GM12864 (cell line): ENCODE measurements at places on chromosomes 12 and 14.

DNA sequence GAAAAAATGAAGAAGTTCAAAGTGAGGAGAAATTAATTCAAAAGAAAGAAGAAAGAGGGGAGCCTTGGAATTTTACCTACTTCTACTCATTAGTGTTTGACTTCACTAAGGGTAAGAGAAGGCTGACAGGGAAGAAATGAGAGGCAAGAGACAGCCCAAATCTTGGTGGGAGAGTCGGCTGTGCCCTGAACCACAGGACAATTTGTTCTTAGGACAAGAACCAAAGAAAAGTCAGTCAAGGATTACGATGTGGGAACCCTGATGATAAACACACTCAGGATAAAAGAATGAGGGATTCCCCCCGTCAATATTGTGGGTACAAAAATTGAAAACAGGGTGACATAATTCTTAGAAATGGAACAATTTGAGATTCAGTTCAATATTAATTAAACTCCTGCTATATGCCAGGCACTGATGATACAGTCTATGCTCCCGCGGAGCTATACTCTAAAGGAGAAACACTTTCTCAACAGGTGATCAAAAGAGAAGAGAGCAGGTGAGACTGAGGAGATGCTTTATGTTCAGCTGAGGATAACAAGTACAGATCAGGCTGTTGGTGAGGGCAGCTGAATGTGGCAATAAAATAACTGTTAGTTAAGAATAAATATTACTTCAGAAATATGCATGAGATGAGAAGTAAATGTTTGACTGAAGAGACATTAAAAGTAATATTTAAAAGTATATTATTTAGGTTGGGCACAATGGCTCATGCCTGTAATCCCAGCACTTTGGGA, 175.4 kb downstream of the SLC25A21 start:
- no peak for DNase-seq

GRCh38 chr14:56759094-56759493, 51.2 kb downstream of the OTX2 start:
- DNase-seq: no peak

DNA sequence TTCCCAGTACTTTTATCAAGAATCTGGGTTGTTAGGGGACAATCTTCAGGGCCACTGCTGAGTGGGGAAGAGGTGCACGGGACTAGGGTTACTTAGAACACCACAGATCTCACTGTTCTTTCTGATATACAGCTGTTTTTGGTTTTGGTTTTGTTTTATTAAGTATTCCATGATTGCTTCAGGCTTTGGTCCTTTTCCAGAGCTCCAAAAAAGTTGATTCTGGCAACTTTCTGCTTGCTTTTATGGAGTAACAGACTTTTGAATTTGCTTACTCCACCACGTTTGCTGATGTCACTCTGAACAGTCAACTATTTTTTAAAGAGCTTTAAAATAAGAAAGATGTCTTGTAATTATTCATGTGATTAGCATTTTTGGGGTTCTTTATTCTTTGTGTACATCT, 368.1 kb upstream of the FOXG1 start:
- DNase-seq: no peak

DNA sequence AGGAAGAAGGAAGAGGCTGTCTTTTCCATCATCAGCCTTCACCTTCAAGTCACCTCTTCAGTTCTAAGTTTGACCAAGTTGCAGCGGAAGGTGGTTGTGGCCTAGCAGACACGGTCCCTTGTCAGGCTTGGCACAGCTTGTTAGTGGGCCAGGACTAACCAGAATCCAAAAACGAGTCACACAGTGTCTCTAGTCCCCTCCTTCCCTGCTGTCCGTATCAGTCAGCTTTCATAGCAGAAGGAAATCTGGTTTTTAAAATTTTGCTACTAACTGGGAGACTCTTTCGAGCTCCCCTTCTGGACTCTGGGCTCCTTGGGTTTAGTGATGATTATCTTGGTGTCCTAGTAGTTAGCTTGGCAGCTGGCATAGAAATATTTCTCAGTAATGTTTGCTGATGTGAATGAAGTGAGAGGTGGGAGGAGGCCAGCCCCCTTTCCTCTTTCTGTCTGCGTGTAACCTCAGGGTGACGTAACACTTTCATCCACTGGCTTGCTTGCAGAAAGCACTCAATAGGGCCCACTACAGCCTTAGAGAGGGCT, 3.8 kb downstream of the ETV6 start:
- peak; percentile 57 for DNase-seq

DNA sequence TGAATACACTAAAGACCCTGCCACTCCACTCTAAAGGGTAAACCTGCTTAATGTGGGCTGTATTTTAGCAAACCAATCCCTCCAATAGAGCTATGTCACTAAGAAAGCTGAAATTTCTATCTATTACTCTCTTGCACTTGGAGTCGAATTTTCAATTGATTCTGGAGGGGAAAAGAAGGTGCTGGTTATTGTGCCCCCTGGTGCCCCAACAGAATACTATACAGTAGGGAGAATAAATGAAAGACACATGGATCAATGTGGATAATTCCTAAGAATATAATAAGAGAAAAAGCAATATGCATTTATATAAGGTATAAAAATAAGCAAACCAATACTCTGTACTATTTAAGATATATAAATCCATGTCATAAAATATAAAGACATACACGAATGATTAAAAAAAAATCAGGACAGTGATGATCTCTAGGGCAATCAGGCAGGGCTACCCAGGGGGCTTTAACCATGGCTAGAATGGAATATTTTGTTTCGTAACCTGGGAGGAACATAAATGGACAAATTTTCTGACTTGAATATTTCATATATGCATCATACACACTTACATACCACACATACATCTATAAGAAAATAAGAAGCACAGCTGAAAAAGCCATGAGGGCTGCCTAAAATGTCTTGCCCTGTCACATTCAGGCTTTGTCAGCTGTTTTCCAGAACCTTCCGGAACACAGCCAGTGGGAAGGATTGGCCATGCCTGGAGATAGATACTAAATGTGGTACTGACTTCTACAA, 54.4 kb downstream of the EFCAB11 start:
- no peak for DNase-seq

DNA sequence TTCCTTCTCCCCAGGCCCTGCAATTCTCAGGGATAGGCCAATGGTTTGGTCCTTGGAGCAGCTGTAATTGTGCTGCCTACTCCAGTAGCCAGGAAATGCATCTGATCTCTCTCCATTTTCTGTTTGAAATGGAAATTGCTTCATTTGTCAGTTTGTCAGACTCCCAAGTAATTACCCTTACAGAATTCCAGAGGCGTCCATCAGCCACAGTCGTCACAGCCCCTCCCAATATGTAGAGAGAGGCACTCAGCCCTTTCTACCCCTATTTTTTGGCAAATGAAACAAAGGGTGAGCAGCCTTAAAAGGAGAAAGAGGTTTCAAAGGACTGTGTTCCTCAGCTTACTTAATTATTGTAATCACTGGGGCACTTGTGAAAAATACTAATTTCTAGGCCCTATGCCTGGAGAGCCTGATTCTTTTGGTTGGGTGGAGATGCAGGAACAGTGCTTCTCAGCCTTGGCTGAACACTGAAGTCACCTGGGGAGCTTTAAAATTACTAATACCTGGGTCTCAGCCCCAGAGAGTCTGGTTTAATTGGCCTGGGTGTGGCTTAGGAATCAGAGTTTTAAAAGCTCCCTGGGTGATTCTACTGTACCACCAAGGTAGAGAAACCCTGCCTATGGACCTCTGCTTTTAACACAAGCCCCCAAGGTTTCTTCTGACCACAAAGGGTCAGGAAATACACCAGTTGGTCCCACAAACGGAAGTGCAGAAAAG, 190.0 kb downstream of the EMP1 start:
- DNase-seq: no peak

DNA sequence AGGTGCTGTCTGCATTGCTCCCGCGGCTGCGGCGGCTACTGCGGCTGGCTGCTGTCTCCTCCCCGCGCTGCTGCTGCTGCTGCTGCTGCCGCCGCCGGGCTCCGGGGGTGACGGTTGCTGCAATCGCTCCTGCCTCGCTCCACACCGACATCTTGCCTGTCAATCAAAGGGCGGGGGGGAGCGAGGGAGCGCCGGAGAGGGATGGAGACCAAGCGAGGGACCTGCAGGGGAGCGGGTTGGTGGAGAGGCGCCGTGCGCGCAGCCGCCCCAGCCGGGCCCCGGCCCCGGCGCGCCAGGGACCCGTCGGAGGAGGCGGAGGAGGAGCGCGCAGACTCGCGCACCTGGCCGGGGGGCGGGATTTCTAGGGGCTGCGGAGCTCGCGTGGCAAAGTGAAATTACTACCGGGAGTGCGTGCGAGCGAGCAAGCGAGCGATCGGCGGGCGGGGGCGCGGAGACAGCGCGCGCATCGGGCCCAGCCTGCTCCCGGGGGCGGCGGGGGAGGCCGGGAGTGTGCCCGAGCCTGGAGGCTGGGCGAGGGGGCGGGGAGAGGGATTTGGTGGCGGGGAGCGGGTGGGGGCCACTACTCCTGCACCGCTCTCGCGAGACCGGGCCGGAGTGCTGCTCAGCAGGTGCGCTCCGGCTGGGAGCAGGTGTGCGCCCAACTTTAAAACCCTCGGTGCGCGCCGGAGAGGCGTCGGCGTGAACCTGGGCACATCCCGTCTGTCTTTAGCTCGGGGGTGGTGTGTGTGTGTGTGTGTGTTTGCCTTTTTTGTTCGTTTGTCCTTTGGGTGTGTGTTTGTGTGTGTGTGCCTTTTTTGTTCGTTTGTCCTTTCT, at the start of gene KSR2:
Gene KSR2 (minus strand): TSS at position 165 of the 834 bp plus-strand sequence. CDS start 735 bp downstream, outside the sequence.
- DNase-seq: peak; percentile 19

DNA sequence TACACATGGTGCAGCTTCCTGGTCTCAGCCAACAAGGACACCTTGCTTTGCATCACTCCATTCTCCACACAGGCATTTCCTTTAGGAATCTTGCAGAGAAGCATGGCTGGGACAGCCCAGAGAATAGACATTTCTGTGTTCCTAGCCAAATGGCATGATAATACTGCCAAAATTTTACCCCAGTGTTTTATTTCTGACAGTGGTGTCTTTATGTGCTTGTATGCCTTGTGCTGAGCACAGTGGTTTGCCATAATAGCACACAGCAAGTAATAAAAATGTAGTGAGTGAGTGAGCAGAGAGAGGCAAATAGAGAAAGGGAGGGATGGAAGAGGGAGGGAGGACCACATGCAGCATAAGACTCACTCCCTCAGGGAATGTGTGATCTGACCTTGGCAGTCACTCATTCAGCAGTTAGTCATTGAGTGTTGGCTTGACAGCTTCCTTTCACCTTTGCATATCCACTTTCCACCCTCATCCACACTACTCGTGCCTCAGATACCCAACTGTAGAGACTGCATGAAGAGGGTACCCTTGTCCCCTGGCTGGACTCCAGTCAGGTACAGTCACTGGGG, 212.8 kb upstream of the CCDC196 start:
- DNase-seq: no peak

GRCh38 chr14:101185073-101185835, 281.7 kb upstream of the RTL1 start:
- no peak for DNase-seq

DNA sequence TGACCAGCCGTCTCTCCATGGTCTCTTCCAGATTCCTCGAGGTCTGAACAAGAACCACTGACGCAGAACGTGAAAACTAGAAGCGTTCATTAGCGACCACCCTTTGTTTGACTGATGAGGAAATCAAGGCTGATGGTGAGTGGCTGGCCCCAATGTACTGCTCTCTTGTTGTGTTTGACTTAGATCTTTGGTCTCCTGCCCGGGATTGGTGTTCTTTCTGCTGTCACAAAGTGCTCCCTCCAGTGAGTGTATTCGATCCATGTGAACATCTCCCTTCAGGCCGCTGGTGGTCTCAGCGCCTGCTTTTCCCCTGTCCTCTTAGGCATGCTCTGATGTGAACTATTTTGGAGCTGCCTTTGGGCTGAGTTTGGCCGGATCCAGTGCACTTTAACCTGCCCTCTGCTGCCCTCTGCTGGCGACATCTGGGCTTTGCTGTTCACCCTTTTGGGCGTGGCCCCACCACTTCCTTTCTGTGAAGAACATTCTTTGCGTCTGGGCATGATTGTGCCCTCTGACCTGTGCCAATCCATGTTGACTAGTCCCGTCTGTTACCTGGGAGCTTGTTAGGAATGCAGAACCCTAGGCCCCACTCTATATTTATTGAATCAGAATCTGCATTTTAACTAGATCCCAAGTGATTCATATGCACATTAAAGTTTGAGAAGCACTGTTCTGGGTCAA, 279.1 kb downstream of the TTC6 start:
- DNase-seq: peak; percentile 13
